ENCODE measurements at places on chromosomes 1 and 21.
A peak's percentile ranks its signal among the peaks of the same experiment; 100 is the strongest.

GRCh38 chr1:165871311-165872067 is 44.1 kb downstream of the UCK2 start:
- no peak for DNase-seq

- DNase-seq: no peak
Observed at GRCh38 chr1:21829294-21829693, 17.2 kb downstream of the LDLRAD2 start.

DNA sequence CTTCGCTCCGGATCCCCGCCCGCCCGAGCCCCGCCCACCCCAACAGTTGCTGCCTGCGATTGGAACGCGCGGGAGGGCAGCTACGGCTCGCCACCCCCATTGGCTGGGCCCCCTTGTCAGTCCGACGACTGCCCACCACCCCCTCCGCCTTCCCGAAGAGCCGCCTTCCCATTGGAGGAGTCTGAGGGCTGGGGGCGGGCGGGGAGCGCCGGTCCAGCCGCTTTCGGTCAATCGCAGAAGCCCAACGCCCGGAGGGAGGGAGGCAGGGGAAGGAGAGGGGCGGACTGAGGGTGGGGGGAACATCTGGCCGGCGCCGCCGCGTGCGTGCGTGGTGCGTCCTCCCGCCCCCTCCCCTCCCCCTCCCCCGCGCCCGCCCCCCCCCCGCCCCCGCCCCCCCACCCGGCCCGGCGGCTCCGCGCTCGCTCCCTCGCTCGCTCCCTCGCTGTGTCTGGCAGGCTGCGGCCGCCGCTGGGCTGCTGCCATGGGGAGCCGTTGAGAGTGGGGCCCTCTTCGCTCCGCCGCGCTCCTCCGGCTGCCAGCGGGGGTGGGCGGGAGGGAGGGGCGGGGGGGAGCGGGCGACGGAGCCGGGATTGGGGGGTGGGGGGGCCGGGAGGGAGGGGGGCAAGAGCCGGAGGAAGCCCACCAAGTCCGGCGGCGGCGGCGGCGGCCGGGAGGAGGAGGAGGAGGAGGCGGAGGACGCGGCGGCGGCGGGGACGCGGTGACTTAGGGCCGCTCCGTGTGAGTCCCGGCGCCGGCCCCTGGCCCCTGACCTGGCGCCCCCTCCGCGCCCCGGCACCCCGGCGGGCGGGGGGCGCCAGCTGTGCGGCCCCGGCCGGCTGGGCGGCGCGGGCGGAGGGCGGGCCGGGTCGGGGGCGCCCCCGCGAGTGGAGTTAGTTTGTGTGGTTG is 2.6 kb upstream of the ZBTB18 start:
- DNase-seq: peak; percentile 98

- no peak for DNase-seq
Observed at GRCh38 chr1:188228623-188229022, 1399.9 kb downstream of the PLA2G4A start.

- DNase-seq: no peak
Observed at GRCh38 chr1:183101841-183102276, 78.6 kb downstream of the LAMC1 start.

DNA sequence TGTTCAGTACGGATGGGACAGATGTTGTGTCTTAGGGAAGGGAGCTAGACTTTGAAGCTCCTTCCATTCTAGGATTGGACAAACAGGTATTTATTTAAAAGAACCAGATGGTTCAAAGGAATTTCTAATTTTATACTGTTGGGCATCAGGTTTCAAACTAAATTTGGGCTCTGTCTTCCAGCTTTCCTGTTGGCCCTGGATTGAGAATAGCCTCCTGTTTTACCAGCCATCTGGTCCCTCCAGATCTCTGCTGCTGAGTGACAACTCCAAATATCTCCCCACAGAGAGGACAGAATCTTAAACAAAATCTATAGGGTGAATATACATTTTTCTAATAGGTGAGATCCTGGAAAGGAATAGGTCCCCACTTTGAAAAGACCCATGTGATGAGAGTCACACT is 52.5 kb upstream of the CNIH3 start:
- no peak for DNase-seq

DNA sequence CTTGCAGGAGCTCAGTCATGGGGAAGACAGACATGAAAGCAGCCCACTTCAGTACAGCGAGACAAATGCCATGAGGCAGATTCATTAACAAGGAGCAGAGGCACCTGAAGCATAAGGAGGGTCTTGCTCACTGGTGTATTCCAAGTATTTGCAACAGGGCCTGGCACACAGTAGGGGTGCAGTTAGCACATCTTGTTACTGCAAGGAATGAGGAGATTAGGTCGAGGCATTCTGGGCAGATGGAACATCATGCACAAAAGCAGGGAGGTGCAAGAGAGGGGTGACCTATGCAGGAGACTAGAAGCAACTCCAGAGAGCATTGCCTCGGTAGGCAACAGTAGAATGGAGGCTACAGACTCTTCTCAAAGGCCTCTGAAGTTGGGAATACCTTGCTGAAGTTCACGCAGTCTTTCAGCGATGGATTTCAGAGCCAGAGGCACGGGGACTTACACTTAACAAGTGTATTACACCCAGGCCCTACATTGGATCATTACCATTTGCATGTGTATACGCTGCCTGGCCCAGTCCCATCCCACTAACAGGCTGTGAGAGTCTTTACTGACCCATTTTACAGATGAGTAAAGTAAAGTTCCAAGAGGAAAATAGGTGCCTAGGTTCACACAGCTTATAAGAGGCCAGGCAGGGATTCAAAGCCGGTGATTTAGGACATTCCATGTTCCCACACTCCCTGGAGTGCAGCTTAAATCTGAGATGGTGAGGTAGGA is 82.1 kb downstream of the TRABD2B start:
- no peak for DNase-seq

DNA sequence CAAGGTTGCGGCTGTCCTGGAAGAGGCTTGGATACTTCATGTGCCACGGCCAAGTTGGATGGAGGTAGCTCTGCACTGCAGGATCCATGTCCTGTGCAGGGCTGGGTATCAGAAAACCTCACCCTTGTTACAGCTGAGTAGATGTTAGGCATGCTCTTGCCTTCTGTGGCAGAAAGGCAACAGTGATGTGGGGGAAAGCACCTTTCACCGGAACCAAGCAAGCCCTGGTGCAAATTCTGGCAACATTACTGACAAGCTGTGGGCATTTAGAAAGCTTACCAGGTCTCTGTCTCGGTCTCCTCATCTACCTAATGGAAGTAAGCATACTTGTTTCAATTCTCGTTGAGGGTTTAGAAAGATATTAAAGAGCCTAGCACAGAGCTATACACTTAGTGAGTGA is 14.5 kb upstream of the CDCA8 start:
- no peak for DNase-seq

DNA sequence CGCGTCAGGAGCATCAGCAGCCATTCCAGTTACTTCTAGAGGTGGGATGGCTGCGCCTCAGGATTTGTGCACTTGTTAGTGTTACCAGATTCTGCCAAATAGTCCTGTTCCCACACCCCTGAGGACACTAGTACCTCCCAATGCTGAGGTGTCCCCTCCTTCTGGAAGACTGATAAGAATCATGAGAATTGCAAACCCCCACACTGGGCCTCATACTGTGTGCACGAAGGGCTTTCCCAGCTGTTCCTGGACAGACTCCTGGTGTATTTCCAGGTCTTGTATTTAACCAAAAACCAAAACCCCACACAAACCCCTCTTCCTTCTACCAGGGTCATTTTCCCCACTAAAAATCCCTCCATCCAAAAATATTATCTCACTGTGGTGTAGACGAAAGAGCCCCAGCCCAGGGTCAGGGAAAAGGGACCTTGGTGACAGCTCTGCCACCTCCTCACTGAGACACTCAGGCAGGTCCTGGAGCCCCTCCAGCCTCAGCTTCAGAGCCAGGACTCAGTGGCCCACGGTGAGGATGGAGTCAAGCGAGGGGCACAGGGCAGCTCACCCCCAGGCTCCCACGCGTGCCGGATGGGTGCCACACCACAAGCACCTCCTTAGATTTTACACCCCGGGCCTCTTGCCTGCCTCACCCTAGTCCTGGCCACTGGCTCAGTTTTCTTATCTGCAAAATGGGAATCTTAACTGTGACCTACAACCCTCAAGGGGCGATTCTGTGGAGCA is 131.4 kb upstream of the RUNX3 start:
- no peak for DNase-seq

- DNase-seq: no peak
Observed at GRCh38 chr1:87678266-87678665, 349.6 kb downstream of the LMO4 start.

- no peak for DNase-seq
Observed at GRCh38 chr1:181387702-181388101, 95.6 kb upstream of the CACNA1E start.

DNA sequence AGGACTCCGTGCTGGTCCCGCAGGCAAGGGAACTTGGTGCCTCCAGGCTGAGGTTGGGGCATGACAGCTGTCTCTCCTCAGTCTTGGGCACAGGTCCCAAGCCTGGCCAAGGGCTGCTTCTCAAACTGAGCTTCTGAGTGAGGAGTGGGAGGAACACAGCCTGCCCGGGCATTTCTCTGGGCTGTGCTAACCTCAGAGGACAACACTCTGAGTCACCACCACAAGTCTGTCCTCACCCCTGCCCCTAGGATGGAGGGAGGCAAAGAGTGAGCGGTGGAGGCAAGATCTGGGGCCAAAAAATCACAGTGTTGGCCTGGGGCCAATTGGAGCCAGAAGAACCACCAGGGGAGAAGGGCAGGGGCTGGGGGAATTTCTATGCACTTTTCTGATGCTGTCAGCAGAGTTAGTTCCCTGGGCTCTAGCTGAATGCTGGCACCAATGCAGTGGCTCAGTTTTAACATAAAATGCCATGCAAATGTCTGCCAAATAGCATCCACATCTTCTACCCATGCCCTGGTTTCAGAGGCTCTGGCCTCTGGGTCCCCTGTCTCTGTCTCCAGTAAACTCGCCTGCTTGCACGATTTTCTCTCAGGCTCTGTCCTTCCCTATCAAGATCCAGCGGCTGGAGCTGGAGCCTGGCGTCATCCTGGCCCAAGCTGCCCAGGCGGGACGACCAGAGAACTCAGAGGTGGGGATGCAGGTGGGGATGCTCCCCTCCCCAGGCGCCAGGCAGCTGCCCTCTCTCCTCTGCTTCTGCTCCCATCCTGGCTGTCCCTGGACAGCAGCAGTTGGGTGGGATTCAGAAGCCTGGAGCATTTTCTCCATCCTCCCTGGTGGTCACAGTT is 11.0 kb upstream of the CDK18 start:
- DNase-seq: no peak

- no peak for DNase-seq
Observed at GRCh38 chr1:201222125-201222524, 31.5 kb downstream of the IGFN1 start.

DNA sequence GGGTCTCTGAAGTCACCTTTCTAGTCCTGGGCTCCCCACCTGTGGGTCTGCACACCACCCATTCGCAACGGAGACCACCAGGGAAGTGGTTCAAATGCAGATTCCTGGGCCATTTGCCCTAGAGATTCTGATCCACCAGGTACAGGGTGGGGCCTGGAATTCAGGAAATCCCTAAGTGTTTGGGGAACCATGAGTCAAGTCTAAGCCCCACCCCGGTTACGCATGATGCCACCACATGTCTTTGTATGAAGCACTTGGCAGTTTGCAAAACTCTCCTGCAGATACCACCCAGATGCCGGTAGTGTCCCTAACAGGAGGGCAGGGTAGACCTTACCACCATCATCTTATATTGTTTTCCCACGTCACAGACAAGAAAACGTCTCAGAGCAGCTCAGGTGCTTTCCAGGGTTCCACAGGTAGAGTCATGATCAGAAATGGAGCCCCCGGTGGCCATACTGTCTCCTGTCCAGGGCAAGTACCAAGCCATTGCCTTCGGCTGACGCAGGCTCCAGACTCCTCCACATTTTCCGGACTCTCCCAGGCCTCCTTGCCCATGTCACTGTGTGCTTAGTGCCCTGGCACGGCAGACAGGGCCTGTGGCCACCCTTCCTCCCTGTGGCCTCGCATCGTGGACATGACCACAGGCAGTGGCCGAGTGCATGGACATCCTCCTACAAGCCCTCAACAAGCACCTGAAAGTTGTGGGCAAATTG is 89.2 kb upstream of the TMEM51 start:
- DNase-seq: no peak

GRCh38 chr1:221431068-221431651 is 310.7 kb downstream of the DUSP10 start:
- no peak for DNase-seq

- DNase-seq: no peak
Observed at GRCh38 chr1:196178083-196178635, 430.1 kb downstream of the KCNT2 start.

GRCh38 chr1:68329096-68329835 is 96.9 kb upstream of the WLS start:
- DNase-seq: no peak

DNA sequence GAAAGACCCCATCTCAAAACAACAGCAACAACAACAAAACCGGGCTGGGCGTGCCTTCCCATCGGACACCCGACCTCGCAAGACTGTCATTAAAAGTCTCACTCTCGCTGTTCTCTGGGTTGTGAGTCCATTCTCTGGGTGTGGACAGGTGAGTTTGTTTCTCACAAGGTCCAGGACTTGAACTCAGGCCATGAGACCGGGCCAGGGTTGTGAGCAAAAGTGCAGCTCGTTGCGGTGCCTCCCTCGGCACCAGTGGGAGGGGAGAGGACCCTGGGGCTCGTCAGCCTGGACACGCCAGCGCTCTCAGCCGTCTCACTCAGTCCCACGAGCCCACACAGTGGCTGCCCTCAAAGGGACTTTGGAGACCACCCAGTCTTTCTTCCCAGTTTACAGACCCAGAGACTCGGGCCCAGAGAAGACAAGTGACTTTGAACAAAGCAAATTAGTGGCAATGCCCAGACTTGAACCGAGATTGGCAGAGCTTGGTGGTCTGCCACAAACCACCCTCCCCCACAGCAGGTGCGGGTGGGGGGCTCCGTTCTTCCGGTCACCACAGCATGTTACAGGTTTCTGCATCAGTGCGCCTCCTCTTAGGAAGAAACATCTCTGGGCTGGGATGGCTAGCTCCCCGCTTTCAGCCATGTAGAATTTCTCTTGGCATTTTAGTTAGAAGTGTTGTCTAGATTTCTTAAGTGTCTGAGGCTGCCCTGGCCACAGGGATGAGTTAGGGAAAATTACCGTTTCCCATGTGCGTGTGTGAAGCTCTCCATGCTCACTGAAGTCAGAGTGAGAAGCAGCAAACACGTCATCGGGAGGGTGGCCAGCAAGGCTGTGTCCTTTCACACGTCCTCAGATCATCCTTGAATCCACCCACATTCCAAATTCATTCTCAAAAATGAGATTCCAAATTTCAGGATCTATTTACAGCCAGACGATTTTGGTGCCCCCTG is 28.3 kb downstream of the LRRC3 start:
- no peak for DNase-seq

DNA sequence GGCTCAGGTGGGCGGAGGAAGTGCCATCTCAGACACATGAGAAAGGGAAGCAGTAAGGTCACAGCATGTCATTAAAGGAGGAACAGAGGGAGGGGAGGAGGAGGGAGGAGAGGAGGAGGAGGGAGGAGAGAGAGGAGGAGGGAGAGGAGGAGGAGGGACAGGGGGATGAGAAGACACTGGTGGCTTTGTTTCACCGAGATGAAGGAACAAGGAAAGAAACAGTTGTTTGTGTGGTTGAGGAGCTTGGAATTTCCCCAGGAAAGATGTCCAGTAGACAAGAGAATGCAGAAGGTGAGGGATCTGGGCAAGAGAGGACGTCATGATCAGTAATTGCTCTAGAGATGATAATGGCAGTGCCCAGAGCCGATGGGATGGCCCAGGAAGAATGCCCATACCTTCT is 97.7 kb downstream of the AJAP1 start:
- DNase-seq: no peak

All from progenitor cell of endocrine pancreas (in vitro differentiated cells).